H9 (cell line): ENCODE measurements at places on chromosomes 7 and 10.

- no peak for DNase-seq
These were observed 642.1 kb downstream of the INHBA start for GRCh38 chr7:41060796-41061195.

DNA sequence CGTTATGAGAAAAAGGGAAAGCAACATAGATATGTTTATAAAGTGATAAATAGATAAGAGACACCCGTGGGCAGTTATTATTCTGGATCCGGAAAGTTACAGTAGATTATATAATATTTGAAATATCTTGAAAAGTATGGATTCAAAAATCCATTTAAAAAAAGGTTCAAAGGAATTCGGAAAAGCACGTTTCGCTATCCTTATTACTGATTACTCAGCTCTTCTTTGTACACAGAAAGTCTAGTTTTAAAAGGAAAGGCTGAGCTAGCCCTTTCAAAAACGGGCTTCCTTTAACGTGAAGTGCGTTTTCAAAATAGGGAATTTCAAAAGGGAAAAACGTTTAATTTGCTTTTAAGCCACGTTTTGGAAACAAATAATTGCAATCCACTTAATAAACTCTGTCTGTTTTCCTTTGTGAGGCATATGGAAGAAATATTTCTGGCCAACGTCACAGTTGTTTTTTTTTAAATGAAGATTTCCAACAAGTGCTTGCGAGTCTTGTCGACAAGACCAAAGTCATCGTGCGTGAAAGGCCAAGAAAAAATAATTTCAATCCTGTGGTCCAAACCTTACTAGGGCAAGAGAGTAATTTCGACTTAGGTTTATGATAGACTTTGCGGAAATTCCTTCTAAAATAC, 2.2 kb upstream of the SKIDA1 start:
- no peak for DNase-seq

- no peak for DNase-seq
These were observed 91.2 kb upstream of the INSIG1 start for GRCh38 chr7:155206318-155207020.

DNA sequence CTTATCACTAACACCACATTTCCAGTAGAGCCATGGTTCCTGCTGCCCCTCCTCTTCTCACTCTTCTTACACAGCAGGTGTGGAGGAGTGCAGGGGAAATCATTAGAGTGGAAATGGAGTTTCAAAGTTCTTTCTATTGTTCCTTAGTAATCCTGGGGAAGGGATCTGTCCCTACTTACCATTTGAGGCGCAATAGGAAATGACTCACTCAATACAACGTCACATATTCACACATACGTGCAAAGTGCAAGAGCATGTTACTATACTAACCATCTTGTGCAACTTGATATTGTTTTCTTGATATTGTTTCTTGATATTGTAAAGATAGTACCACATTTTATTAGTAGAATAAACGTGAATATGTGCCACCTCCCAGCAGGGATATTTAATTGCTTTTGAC, 1010.2 kb downstream of the DNAJB9 start:
- DNase-seq, result no peak

- DNase-seq, result no peak
These were observed 32.6 kb upstream of the ORC5 start for GRCh38 chr7:104240401-104240800.

DNA sequence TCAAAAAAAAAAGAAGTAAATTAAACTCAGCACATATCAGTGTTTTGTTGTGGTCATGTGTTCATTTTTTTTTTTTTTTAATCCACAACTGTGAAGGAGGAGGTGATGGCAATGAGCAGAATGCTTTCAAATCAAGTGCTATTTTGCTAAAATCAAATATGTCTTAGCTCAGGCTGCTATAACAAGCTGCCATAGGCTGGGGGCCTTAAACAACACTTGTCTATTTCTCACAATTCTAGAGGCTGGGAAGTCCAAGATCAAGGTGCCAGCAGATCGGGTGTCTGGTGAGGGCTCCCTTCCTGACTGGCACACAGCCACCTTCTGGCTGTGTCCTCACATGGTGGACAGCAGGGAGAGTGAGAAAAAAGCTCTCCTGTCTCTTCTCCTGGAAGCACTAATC, 203.9 kb downstream of the FAM107B start:
- DNase-seq, result no peak

DNA sequence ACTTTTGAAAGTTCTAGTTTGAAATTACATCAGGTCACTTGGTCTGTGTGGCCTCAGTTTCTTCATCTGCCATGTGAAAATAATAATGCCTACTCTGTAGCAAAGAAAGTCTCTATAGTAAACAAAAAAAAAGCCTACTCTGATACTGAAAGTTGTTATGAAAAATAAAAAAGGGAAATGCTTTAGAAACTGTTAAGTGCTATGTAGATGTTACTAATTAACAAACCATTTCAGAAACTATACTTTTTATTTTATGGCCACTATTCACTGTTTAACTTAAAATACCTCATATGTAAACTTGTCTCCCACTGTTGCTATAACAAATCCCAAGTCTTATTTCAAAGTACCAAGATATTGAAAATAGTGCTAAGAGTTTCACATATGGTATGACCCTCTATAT, 50.6 kb downstream of the CFTR start:
- no peak for DNase-seq

DNA sequence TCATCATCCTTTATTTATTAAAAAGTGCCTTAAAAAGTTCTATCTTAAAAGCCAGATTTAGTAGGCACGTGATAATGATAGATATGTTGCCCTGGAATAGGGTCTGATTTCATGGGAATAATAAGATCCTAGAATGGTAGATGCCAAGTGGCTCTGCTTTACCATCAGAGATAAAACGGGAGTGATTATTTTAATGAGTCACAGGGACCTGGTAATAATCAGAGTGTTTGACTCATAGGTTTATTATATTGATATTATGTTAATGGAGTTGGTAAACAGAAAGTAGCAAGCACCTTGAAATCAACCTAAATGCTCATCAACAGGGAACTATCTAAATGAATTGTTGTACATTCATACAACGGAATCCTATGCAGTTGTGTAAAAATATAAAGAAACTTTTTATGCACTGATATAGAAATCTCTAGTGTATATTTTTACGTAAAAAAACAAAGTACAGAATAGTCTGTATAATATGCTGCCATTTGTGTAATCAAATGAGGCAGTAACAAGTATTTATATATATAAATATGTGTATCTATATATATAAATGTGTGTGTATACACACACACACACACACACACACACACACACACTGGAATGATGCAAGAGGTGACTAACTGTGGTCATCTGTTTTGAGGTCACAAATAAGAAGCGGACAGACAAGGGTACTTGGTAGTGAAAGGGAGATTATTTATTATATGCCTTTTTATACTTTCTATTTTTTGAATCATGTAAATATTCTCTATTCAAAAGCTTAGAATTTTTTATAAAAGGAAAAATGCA, 78.6 kb upstream of the DYNC1I1 start:
- no peak for DNase-seq

GRCh38 chr10:62109587-62110293, 158.9 kb downstream of the RTKN2 start:
- no peak for DNase-seq

- no peak for DNase-seq
These were observed 14.2 kb downstream of the CACNA2D1 start for GRCh38 chr7:82429408-82429807.
